ENCODE measurements at places on chromosomes 2 and 18.

DNA sequence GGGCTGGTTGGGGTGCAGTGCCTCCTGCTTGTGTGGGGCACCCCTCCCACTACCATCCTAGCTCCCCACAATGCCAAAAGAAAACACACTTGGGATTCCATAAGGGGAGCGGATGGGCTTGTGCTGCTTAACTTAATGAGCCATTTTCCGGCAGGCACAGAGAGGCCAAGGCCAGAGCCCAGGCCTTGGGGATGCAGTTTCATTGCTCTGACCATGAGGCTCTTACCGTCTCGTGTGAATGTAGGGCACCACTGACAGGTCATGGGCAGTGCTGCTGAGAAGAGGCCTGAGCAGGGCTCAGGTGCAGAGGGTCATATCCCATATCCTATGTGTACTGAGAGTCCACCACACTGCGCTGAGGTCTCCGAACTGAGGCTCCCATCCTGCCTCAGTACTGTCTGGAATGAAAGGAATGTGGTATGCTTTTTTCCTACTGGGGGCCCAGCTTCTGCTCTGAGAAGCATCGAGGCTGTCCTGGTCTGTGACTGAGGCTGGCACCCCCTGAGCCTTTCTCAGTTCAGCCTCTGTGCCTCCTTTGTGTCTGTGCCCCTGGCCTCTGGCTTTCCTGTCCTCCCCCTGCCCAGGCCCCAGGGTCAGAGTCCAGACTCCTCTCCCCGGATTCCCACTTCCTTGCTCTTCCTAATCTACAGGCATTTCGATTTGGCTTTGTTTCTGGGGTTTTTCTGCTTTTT is 45.2 kb upstream of the MAPRE3 start:
- no peak for DNase-seq

GRCh38 chr2:222364285-222364895 is 60.0 kb upstream of the SGPP2 start:
- DNase-seq = no peak

GRCh38 chr2:12750166-12750905 is 33.6 kb downstream of the TRIB2 start:
- DNase-seq = no peak

- DNase-seq = no peak
Measured at GRCh38 chr18:74097803-74098202, 49.8 kb downstream of the FBXO15 start.

DNA sequence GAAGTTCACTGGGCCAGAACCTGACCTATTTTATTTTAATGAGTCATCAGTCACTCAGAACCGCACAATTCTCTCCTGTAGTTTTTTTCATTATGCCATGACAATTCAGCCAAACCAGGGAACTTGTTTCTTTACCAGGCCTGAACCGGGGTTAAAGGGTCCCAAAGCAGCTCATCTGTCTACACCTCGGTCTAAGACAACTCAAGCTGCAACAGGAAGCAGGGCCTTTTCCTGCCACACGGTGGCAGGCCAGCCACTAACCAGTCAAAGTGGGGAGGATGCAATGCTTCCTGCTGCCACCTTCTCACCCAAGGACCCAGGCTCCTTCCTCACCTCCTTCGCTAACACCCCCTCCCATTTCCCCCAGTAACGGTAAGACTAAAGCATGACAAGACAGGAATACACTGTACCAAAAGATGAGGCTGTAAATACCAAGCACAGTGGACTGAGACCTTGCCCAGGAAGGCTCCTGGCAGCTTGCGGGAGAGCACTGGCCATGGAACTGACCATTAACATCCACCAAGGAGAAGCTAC is 56.7 kb upstream of the ACKR3 start:
- peak; percentile 67 for DNase-seq

DNA sequence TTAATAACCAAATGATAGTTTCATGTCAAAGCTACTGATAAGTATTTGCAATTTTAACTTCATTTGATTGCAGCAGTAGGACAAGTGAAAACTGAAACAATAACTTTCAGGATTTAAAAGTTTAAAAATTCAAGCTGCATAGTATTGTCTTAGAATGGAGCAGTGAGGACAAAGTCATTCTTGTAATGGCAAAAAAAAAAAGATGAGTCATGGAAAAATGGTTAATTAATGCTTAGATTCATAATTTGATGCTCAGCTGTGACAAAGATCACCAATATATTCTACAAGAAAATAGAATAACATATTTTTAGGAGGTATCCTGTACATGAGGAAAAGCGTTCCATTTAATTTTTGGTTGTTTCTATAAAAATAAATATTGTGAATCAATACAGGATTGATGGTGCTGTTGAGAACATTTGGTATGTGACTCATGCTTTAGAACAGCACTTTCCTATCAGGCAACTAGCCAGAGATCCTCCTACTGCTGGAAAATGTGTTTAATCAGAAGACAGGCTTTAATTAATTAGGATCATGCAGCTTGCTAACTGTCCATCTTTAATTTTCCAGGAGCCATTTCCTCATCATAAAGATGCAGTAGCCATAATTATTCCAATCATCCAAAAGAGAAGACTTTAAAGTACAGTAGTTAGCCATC is 239.0 kb upstream of the MMADHC start:
- DNase-seq = no peak

- DNase-seq = no peak
Measured at GRCh38 chr2:96404446-96405373, 69.1 kb downstream of the NCAPH start.

GRCh38 chr2:239251971-239252370 is 148.8 kb downstream of the HDAC4 start:
- DNase-seq = no peak

DNA sequence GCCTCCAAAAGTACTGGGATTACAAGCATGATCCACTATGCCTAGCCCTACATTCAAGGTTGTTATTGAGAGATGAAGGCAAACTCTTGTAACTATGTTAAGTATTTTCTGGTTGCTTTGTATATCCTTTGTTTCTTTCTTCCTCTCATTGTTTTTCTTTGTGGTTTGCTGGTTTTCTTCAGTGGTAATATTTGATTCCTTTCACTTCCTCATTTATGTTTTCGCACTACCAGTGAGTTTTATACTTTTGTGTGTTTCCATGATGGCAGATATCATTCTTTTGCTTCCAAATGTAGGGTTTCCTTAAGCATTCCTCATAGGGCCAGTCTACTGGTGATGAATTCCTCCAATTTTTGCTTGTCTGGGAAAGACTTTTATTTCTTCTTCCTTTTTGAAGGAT is 90.2 kb downstream of the NCK2 start:
- DNase-seq = no peak

GRCh38 chr2:177192788-177193187 is 19.8 kb upstream of the HNRNPA3 start:
- DNase-seq = no peak

DNA sequence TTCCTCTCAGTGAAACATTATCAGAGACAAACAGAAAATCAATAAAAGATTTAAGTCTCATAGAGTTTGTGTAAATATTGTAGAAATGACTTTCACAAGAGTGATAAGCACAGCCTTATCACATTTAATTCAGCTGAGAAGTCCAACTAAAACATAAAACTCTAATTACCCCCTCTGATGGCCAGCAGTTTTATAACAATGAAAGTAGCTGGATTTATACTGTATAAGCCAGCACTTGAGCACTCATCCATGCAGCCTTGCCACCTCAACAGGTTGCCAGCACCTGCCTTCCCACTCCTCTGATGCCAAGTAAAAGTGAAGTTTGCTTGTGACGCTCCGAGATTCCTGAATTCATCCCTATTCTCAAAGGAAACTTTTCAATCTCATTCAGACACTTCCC is 103.0 kb upstream of the STK39 start:
- no peak for DNase-seq
